ENCODE measurements at places on chromosomes 3 and 15. TPM values are rescaled to one million over a fixed set of nuclear protein-coding genes. Genes with fewer than 3 reads are reported as not detected.
A peak's percentile ranks its signal among the peaks of the same experiment; 100 is the strongest.

DNA sequence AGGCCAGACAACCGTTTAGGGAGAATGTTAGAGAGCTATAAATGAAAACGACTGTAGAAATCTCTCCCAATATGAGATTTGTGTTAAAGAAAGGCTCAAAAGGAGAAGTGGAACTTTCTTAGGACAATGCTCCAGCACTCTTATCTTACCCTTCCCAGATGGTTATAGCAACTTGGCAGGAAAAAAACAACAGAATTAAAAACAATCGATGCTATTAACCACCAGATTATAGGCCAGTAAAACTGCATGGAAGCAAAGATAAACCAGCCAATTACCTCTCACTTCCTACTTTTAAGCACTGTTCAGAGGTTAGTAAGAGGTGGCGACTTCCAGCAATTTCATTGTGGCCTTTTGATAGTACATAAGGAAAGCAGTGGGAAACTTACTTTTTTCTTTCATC, 72.9 kb downstream of the TMCC1 start:
- no peak for DNase-seq

- no peak for DNase-seq
Measured at GRCh38 chr3:66723231-66723630, 222.4 kb upstream of the LRIG1 start.

DNA sequence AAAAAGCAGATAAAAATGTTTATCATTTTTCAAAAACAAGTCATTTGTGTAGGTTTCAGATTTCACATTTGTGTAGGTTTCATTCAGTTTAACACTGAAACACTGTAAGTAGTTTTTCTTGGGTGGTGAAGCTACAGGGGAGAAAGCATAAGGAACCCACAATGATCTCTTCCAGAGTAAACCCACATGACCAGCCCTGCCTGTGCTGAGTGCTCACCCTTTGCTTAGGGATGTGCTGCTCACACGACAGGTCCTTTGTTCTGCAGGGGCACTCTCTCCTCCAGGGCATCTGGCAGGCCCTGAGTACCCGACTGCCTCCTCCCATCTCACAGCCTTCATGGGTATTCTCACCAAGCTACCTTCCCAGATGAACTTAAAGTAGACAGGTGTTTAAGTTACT, 28.9 kb downstream of the ZXDC start:
- no peak for DNase-seq

GRCh38 chr3:115165701-115166100, 18.6 kb upstream of the ZBTB20 start:
- DNase-seq = no peak

- peak; percentile 49 for DNase-seq
Measured at GRCh38 chr15:74179983-74180880, 6.7 kb downstream of the ISLR start.

GRCh38 chr3:23863060-23863459, 53.7 kb downstream of the NKIRAS1 start:
- DNase-seq = no peak

Gene TRH
- not detected for total RNA-seq

Gene PRR20G
- not detected for total RNA-seq

Gene METTL6
- total RNA-seq = 9.1 TPM

Gene DISP2
- under 0.01 TPM for total RNA-seq

Data from breast epithelium (tissue), 4 donors.